Bronchial epithelial cell (primary cell): ENCODE measurements at places on chromosomes 4 and X. TPM values are rescaled to one million over a fixed set of nuclear protein-coding genes. Genes with fewer than 3 reads are reported as not detected.
A peak's percentile ranks its signal among the peaks of the same experiment; 100 is the strongest.

DNA sequence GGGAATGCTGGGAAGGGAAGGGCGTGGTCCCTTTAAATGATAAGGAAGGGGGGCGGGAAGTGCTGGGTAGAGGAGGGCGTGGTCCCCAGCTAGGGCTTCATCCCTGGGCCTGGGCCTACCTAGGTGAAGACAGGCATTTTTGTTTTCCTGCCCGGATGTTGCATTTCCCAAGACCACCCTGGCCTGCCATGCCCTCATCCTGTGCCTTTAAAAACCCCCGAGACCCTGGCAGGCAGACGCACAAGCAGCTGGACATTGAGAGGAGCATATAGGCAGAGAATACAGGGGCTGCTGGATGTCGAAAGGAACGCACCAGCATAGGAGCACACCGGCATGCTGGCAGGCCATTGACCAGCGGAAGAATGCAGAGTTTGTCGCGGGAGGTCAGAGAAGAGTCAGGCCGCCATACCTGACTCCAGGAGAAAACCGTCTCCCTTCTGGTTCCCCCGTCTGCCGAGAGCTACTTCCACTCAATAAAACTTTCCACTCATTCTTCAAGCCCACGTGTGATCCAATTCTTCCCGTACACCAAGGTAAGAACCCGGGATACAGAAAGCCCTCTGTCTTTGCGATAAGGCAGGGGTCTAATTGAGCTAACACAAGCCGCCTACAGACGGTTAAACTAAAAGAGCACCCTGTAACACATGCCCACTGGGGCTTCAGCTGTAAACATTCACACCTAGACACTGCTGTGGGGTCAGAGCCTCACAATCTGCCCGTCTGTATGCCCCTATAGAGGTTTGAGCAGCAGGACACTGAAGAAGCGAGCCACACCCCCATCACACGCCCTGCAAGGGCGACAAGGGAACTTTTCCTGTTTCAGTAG lies 2.9 kb upstream of the AGA start:
- no peak for DNase-seq

The TLL1 gene
- total RNA-seq: 0.13 and 0.53 TPM in 2 replicates

- DNase-seq: no peak
Observed at GRCh38 chr4:173801876-173802661, 272.0 kb upstream of the HAND2 start.

The F11 gene
- total RNA-seq: not detected in 2 replicates

The GYPE gene
- not detected in 2 replicates for total RNA-seq

- no peak for DNase-seq
Observed at GRCh38 chr4:186651181-186651603, 72.5 kb downstream of the FAT1 start.

The TNIP3 gene
- not detected in 2 replicates for total RNA-seq

- DNase-seq: peak; percentile 48
Observed at GRCh38 chrX:48025561-48025960, 18.8 kb downstream of the SPACA5 start.

DNA sequence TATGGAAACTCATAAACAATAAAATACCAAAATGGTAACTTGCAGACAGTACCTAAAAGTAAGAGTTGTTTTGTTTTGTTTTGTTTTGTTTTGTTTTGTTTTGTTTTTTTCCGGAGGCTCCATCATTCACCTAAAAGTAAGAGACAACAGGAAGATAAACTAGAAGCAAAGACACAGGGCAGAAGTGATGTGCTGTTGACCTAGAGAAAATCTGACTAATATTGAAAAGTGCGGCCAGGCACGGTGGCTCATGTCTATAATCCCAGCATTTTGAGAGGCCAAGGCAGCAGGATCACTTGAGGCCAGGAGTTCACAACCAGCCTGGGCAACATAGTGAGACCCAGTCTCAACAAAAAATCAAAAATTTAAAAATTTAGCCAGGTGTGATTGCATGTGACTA lies 5.6 kb upstream of the CENPC start:
- no peak for DNase-seq

DNA sequence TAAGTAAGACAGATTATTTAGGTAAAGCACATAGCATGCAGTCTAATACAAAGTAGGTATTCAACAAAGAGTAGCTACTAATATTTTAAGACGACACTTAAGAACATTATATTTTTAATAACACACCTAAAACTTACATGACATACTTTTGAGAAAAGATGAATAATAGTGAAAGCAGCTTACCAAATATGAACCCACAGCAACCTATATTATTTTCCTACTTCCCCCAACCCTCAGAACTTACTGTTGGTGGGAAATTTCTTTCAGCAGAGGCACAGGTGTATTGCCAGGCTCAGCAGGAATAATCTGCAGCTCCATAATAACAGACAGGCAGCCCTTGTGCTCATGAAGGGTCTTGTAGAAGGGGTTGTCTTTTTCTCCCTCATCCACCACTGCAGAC lies 498.9 kb downstream of the GLUD2 start:
- DNase-seq: no peak

DNA sequence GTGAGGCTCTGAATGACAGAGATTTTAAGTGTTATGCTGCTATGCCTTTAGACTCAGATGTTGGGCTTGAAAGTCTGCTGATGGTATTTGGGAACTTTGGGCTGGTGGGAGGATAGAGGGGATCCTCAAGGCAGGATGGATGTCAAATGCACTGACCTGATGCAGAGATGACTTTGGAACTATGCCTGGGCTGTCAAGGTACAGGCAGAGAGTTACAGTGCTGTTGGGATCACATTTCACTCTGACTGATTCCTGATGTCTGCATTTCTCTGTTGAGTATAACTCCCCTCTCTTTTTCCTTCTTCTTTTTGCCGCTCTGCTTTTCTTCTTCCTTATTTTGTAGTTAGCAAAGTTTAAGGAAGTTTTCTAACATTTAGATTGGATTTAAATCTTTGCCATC lies 271.8 kb upstream of the ARX start:
- DNase-seq: no peak

The SCRG1 gene
- not detected in 2 replicates for total RNA-seq

DNA sequence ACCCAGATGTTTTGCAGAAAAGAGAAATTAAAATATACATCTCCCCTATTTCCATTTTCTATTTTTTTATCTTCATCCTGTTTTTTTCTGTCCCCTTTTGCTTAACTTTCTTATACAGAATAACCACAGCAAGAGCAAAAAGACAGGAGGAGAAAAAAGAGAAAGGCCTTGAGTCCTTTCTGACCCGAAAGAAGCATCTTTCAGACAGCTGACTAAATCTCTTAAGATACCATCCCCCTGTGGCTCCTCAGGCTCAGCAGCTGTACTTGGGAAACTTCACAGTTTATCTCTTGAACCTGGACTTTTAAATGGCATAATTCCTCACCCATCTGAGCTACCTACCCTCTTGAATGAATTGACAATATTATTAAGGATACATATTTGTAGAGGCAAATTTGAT lies 100.2 kb downstream of the FIP1L1 start:
- DNase-seq: no peak

DNA sequence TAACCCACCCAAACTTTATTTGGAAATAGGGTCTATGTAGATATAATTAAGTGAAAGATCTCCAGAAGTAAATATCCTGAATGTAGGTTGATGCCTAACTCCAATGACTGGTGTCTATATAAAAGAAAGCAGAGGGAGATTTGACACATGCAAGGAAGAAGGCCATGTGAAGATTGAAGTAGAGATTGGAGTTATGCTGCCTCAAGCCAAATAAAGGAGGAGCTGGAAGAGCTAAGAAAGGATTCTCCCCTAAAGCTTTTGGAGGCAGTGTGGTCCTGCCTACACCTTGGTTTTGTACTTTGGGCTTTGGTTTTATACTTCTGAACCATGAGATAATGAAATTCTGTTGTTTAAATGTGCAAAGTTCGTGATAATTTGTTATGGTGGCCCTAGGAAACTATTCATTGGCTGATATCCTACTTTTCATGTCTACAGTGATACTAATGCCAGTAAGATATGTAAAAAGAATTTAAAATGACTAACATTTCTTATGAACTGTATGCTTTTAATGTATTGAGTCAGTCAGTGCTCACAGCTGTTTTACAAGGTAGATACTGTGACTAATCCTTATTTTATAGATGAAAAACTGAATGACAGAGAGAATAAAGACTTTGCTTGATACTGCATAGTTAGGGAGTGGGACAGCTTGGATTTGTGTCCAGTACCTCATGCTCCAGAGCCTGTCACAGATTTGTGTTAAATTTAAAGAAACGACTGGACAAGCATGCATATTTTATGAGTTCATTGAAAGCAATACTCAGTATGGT lies 5.9 kb upstream of the RAB40AL start:
- peak; percentile 47 for DNase-seq

DNA sequence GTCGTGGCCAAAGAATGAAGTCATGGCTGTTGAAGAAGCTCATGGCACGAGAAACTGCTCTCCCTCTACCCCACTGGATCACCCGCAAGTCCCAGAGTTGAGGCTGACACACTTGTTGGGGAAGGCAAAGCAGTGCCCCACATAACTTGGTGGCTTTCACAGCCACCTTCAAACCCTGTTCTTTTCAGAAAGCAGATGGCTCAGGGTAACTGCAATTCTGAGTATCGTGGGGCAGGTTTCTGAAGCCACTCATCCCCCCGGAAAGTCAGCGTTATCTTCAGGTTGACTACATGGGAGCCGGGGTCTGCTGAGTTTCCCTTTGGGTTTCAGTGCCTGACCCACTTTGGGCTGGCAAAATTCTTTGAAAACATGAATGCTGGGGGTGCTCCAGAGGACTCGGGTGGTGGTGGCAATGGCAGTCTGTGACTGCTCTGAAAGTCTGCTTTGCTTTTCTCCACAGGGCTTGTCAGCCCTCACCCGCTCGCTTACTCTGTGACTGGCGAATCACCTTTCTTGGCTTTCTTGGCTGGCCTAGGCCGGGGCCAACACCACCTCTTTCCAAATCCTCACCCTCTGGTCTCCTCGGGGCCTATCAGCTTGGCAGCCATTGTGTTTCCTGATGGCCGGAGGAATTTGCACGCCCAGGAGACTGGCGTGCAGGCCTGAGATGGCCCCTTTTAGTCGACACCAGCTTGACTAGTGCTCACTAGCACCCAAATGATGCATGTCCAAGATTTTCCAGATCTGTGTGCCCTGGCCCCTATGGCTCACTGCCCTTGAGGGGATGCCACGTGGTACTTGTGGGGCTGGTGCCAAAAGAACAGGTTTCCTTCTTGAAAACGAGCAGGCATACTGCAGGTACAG lies 7.3 kb downstream of the PPP1R3F start:
- no peak for DNase-seq

GRCh38 chrX:13499736-13500135 lies 69.7 kb upstream of the EGFL6 start:
- DNase-seq: no peak

- no peak for DNase-seq
Observed at GRCh38 chr4:184510401-184510800, 36.1 kb upstream of the IRF2 start.

DNA sequence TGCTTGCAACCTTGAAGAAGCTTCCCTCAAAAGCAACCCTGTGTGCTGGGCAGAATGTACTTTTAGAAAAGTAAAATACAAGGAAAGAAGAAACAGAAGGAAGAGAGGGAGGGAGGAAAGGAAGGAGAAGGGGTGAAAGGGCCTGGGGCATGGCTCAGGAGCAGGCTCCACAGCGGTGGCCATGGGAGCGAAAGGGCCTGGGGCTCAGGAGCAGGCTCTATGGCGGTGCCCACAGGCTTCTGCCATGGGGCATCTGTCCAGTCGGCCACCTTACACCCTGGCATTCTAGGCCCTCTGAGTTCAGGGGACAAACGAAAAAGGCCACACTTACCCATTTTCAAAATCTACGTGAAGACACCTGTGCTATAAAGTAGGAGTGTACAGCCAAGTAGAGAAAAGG lies 31.4 kb downstream of the GAK start:
- DNase-seq: no peak

The UNC5C gene
- not detected in 2 replicates for total RNA-seq

- no peak for DNase-seq
Observed at GRCh38 chrX:96568071-96568470, 116.6 kb upstream of the DIAPH2 start.

The COX18 gene
- 15.1 and 16.8 TPM in 2 replicates for total RNA-seq

DNA sequence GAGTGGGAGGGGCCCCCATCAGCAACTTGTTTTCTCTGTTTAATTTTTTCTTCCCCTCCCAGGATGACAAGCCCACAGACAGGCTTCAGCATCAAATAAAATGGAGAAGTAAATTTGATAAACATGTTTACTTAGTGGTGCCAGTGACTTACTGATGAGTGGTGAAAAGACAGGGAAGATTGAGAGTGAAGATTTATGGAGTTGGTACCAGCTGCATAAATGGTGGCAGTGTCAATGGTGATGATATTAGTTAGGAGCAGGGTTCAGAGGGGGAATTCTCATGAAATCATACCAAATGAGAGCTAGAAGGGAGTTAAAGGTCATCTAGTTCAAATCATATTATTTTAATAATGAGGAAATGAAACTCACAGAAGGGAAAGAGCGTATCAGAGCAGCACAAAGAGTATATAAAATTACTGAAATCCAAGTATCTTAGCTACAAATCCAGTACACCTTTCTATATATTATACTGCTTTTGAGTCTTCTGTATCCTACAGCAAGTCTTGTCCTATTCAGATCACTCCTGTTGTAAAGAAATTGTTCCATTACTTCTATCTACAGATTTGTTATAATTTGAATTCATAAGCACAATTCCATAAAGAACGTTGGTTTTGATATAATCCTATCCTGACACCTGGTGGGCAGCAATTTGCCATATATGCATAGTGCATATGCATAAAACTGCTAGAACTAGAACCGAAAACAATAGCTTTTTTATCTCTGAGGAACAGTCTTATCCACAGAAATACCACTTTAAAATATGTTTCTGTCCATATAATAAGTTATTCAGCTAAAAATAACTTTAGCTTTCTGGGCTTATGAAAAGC lies 5.0 kb downstream of the P2RY10 start:
- DNase-seq: no peak

The TEX11 gene
- total RNA-seq: not detected in 2 replicates

GRCh38 chrX:16828124-16828908 lies 41.8 kb downstream of the RBBP7 start:
- DNase-seq: peak; percentile 76

The ENOX2 gene
- 13.2 and 22.5 TPM in 2 replicates for total RNA-seq

- DNase-seq: no peak
Observed at GRCh38 chr4:120915336-120915735, 7.2 kb downstream of the PRDM5 start.

- DNase-seq: no peak
Observed at GRCh38 chrX:57104406-57104805, 16.9 kb downstream of the SPIN2B start.

The COX7B2 gene
- not detected in 2 replicates for total RNA-seq

The NAT8L gene
- not detected in 2 replicates for total RNA-seq

The USP27X gene
- 2.1 and 2.2 TPM in 2 replicates for total RNA-seq

DNA sequence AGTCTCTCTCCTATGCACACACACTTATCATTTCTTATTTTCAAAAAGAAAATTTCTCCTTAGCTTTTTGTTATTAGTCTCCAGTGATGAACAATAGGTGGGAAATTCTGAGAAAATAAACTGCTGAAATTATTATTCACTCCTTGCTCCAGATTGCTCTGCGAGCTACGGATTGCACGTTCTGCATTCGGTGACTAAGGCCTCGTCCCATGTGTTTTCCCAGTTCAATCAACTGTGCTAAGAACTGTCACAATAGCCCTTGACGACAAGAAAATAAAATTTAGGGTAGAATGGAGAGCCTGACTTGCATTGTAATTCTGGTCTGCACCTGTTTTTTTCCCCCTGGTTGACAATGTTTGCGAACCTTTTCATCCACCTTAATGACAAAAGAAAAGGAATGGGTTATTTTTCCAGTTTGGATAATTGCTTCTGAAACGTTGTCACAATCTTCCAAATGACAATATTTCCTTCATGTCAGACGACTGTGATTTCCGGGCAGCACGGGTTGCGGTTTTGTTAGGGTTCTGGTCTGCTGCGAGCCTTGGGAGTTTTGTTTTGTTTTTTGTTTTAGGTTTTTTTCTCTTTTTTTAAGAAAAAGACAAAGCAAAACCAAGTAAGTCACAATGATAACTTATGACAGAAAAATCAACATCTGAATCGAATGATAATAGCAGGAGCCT lies 124.5 kb upstream of the NOCT start:
- no peak for DNase-seq

- DNase-seq: peak; percentile 16
Observed at GRCh38 chr4:83109480-83110222, 4.9 kb downstream of the PLAC8 start.
